NCI-H748 treated with DMSO at 0.1 percent for 48 hours (cell line): ENCODE measurements at places on chromosomes 4 and X.

GRCh38 chr4:113882668-113883067 is 96.8 kb downstream of the ARSJ start:
- no peak for DNase-seq

- DNase-seq: no peak
Observed at GRCh38 chrX:100217547-100217946, 192.5 kb downstream of the PCDH19 start.

- DNase-seq: no peak
Observed at GRCh38 chrX:37330642-37331041, 18.5 kb upstream of the PRRG1 start.

DNA sequence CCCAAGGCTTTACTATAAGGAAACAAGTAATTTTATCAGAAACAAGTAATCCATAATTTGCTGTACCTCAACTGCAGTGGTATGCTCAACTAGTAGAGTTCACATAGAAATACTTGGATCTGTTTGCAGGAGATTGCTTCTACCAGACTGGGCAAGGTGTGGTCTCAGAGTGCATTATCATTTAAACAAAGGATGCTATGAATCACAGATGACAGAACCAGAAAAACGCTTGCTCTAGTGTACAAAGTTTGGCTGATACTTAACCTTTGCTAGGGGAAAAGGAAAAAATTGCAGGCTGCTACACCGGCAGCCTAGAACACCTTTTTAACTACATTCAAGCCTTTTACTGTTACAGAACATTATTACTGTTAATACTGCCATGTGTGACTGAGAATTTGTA is 97.1 kb downstream of the ENOX2 start:
- no peak for DNase-seq
